ENCODE measurements at places on chromosomes 1 and 21.

GRCh38 chr1:8164670-8165069, 138.6 kb upstream of the ERRFI1 start:
- no peak for DNase-seq

DNA sequence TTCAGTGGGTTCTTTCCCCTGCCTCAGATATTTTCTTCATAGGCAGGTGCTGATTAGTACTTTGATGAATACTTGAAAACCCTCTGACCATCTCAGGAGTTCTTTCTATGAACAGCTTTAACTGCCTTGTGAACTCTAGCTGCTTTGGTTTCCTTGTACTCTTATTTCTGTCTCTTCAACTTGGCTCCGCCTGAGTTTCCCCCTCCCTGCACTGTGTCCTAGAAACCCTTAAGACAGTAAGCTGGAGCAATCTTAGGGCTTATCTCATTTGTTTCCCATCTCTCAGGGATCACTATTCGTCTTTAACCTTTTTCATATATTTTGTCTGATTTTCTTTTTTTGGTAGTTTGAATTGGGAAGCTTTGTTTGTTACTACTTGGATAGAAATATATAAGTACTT, 99.1 kb downstream of the PKN2 start:
- DNase-seq: no peak

DNA sequence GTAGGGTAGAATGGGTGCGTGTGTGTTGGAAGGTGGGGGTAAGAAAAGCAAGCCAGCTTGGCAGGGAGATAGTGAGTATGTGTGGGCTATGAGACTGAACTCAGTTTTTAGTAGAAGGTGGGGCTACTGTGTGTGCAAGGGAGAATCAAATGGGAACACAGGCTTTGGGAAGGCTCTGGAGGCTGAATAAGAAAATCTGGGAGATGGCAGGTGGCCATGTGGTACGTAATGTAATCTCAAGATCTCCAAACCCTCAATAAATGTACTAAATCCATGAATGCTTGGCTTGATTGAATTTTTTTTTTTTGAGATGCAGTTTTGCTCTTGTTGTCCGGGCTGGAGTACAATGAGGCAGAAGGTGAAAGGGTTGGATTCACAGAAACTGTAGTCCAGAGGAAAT, 3.5 kb upstream of the ZSCAN20 start:
- DNase-seq: no peak

DNA sequence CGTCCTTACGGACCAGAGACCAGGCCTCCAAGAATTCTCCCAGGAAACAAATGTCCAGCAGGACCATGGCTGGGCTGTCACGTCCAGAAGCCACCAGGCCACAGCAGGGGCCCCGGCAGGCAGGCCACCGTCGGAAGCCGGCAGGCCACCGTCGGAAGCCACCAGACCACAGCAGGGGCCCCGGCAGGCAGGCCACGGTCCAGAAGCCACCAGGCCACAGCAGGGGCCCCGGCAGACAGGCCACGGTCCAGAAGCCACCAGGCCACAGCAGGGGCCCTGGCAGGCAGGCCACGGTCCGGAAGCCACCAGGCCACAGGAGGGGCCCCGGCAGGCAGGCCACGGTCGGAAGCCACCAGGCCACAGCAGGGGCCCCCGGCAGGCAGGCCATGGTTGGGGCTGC, 67.0 kb upstream of the PDE9A start:
- DNase-seq: no peak

- DNase-seq: no peak
Measured at GRCh38 chr1:5881526-5882222, 110.6 kb downstream of the NPHP4 start.

- DNase-seq: no peak
Measured at GRCh38 chr1:30942326-30942963, 33.9 kb upstream of the SDC3 start.

GRCh38 chr1:54798769-54799641, 2.1 kb downstream of the TTC22 start:
- DNase-seq: peak; percentile 43

DNA sequence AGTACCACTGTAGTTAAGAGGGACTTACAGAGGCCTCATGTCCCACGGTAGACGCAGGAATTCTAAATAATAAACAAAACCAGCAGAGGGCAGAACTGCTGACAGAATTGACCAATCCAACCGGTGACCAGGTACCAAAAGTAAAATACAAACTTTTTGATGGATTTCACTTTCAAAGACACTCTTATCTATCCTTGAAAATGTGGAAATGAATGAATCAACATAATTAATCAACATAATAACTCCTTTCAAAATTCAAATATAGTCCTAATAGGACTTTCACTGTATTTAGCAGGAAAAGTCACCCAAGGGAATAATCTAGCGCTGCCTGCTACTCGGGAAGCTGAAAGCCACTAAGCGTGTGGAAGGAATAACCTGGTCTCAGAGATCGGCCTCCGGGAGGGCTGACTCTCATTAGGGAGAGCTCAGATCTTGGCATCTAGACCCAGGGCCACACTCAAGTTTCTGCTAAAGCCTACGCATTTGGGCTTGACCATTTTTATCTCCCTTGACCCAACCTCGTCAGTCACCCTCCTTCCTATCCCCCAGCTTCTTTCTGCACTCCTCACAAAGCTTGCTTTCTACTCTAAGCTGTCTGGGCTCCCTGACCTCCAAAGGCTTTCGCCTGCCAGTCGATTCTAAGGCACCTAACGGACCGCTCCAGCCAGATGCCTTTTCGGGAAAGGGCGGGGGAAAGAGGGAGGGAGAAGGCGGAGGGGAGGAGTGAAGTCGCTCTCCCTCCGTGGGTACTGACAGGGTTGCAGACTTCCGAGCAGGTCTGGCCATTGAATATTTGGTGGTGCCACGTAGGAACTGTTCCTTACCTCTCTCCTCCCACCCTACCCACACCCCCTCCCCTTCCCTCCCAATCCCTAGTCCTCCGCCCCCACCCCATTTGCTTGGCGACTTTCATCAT, 1.6 kb downstream of the COL11A1 start:
- peak; percentile 33 for DNase-seq

DNA sequence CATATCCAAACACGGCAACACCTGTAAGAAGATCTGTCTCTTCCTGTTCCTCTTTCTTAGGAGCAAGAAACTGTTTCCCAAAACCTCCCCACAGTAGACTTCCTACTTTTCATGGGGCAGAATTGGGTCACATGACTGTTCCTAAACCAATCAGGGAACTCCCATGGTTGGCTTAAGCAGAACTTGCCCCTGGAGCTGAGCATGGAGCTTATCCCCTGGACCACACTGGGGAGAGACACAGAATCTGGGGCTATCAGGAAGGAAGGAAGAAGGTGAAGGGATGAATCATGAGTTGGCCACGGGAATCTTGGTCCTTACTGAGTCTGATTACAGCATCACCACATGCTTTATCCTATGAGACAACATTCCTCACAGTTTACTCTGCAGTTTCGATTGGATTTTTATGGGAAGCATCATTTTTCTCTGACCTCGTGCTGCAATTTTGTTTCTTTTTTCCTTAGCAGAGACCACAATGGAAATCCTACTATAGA, 81.8 kb downstream of the CDC7 start:
- peak; percentile 21 for DNase-seq

- peak; percentile 32 for DNase-seq
Measured at GRCh38 chr1:212777151-212777550, 14.4 kb downstream of the NSL1 start.

GRCh38 chr21:38349111-38349746, 92.4 kb downstream of the KCNJ15 start:
- no peak for DNase-seq

- peak; percentile 79 for DNase-seq
Measured at GRCh38 chr1:220914283-220915116, 35.3 kb downstream of the HLX start.

- DNase-seq: no peak
Measured at GRCh38 chr1:31694964-31695313, 8.9 kb downstream of the COL16A1 start.

GRCh38 chr1:10328180-10328963, 70.5 kb upstream of the PGD start:
- peak; percentile 50 for DNase-seq

GRCh38 chr1:83064589-83065242, 934.2 kb downstream of the TTLL7 start:
- DNase-seq: no peak

DNA sequence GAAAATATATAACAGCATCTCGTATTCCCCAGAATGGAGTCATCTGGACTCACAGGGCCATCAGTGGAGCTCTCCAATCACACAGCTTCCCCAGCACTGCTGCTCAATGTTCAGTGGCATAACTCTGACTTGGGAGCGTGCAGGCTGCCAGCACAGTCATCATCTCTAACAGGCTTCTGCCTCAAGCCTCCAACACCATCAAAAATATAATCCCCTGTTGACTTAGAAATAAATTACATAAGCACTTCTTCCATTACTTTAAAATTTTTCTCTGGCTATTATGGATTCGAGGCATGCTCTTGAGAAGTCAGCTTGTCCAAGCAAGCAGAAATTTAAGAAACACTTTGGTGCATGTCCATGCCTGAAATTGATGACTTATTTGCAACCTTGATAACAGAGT, 6.2 kb downstream of the DUSP23 start:
- DNase-seq: no peak

DNA sequence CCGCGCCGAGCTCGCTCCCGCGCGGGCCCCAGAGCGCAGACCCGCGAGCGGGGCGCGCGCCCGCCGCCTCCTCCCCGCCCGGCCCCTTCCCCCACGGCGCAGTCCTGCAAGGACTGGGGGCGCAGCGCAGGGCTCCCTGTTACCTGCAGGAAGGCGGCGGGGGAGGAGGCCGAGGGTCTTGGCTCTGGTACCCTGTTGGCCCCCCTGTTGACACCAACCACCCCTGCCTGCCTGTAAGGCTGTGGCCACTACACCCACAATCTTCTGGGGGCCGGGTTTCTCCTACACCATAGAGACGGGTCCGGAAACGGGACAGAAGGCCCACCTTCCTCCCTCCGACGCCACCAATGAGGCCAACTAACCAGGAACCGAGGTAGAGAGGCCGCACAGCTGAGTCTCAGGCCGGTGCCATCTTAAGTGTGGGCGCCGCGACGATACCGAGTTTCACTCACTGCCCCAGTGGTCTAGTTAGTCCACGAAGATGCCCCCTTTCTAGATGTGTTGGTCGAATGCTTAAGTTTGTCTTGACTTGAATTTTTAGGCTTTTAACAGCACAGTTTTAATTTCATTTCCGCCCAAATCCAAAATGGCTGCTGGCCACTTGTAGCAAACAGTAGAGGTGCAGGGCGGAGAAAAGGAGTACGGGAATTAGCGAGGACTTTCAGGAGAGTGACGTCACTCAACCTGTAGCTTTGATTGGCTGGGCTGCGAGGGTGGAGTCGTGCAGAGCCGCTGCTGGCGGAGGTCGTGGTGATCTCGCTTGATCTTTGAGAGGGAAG, at the start of gene SCYL3:
TSS of gene SCYL3 (minus strand) at position 252 of the 779 bp plus-strand sequence. CDS start 5,056 bp downstream, outside the sequence.
- peak; percentile 97 for DNase-seq

GRCh38 chr1:99640672-99641071, 5.2 kb upstream of the PALMD start:
- DNase-seq: no peak

DNA sequence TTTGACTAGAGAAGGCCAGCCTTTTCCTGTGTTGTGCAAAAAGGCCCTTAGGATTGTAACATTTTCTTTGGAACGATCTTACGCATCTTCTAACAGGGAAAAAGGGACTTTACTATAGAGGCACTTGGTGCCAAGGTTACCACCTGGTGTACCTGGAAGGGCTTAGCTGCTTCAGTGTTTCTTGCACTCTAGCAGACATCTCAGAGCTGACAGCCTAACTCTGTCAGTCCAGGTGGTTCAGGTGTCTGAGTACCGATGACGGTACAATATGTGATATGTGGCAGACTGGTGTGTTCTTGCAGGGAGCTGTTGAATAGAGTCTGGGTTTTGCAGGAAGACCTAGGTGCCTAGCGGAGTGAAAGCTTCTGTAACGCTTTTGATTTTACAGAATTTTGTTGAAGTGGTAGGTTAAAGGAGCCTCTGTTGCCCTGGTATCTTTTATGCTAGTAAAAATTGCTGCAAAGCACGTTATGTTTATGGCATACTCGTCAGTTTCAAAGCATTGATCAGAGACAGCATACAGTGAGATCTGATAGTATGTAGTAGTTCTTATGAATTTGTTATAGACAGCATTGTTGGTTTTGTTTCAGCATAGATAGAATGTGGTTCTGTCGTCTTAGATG, 1.4 kb downstream of the MAGI3 start:
- peak; percentile 9 for DNase-seq

- DNase-seq: no peak
Measured at GRCh38 chr1:27297903-27298302, 24.1 kb upstream of the TMEM222 start.

DNA sequence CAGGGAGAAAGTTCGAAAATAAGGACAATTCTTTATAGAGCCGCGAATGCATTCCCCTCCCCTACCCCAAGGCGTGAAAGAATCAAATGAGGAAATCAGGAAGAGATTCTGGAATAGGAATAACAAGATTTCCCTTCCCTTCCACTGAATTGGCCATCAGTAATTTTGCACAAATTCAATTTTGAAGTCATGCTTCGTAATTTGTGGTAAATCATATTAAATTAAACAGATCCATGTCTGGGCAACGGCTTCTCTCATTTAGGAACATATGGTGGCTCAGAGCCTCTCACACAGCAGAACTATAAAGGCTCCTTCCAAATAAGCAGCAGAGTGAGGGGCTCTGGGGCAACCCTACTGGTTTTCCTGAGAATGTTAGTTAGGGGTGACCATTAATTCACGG, 152.9 kb downstream of the CLIC6 start:
- DNase-seq: no peak

DNA sequence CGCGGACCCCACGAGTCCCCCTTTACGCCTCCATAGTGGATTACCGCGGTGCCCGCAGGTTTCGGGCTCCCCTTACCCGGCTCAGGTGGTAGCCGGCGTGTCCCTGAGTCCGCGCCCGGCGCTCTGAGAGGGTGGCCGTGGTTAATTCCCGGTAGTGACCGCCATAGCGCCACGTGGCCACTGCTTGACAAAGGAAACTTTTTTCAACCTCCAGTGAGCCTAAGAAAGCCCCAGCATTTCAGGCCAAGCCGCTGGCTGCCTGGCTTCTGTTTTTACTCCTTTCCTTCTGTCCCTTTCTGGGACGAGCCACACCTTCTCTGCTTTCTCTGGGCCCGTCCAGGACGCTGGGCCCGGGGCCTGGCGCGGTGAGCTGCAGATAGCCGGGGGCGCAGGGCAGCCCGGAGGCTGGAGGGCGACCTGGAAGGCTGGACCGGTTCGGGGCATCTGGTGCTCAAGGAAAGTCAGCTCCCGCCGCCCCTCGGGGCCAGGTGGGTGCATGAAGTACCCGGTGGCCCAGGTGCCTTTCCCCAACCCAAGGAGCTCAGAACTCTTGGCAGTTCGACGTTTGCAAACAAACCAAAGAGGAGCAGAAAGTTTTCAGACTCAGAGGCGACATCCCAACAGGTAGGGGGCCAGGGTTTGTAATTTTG, 540 bp upstream of the C1orf198 start:
- DNase-seq: peak; percentile 57

DNA sequence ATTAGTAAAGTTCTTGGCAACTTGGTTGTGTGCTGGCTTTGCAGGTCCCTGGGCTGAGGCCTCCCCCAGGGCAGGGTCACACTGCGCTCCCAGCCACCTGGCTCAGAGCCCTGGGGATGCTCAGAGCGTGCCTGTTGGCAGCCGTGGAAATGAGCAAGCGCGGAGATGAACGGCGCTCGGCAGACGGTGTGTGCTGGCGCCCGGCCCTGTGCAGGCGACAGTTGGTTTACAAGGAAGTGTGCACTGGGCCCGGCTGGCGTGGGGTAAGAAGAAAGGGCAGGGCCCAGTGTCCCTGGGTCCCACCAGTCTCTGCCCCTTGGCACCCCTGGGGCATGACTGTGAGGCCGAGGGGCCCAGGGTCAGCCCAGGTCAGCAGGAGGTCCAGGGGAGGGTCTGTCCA, 25.7 kb upstream of the PEX10 start:
- no peak for DNase-seq

All from NB4 (cell line).